Muscle of back (tissue), 13 donors: ENCODE measurements at places on chromosomes 1 and 21.

GRCh38 chr1:2469103-2469940 lies 6.8 kb upstream of the PLCH2 start:
- no peak for DNase-seq

DNA sequence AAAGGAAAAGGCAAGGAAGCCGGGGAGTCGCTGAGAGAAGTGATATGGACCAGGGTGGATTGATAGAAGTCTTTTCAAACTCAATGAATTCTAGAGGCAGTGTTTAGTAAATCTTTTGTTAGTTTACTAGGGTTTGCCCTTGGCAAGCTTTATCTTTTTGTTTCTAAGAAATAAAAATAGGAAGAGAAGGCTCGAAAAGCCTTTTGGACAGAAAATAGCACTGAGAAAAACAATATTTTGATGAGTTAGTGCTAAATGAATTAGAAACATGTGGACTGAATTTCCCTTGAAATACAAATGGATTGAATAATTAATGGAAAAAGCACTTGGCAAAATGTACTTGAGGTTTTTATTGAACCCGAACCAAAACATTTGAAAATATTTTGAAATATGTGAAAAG lies 121.8 kb upstream of the SPAG17 start:
- DNase-seq = peak; percentile 70

GRCh38 chr1:8541961-8542521 lies 224.1 kb downstream of the SLC45A1 start:
- no peak for DNase-seq

DNA sequence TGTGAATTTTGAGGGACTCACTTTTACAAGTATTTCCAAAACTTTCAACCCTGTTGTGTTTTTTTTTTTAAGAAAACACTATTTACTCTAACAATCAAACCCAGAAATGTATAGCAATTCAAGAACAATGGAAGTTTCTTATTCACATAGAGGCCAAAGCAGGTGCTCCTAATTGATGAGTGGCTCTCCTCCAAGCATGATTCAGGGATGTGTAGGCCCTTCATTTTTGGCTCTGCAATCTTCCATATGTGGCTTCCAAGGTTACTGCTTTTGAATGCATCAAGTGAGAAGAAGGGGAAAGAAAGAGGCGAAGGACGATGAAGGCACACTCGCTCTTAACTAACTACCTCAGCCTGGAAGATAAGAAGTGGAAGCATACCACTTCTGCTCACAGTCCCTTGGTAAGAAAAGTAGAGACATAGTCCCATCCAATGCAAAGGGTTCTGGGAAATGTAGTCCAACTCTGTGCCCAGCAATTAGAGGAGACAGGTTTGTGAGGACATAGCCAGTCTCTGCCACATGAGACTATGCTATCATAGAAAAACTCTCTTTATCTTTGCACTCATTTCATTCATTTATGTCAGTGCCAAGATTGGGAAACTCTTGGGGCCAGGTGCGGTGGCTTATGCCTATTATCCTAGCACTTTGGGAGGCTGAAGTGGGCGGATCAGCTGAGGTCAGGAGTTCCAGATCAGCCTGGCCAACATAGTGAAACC lies 46.0 kb downstream of the OPTC start:
- no peak for DNase-seq

GRCh38 chr1:25360596-25361581 lies 22.8 kb downstream of the TMEM50A start:
- no peak for DNase-seq

DNA sequence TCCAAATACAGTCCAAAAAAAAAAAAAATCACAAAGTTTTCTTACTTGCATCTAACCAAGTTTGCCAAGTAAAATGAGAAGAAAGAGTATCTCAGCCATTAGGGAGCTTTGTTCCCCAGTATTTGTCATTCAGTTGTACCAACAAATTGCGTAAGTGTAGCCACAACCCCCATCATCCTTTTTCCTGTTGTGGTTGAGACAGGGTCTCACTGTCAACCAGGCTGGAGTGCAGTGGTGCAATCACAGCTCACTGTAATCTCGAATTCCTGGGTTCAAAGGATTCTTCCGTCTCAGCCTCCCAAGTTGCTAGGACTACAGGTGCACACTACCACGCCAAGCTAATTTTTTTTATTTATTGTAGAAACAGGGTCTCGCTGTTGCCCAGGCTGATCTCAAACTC lies 9.5 kb downstream of the STX6 start:
- DNase-seq = no peak

DNA sequence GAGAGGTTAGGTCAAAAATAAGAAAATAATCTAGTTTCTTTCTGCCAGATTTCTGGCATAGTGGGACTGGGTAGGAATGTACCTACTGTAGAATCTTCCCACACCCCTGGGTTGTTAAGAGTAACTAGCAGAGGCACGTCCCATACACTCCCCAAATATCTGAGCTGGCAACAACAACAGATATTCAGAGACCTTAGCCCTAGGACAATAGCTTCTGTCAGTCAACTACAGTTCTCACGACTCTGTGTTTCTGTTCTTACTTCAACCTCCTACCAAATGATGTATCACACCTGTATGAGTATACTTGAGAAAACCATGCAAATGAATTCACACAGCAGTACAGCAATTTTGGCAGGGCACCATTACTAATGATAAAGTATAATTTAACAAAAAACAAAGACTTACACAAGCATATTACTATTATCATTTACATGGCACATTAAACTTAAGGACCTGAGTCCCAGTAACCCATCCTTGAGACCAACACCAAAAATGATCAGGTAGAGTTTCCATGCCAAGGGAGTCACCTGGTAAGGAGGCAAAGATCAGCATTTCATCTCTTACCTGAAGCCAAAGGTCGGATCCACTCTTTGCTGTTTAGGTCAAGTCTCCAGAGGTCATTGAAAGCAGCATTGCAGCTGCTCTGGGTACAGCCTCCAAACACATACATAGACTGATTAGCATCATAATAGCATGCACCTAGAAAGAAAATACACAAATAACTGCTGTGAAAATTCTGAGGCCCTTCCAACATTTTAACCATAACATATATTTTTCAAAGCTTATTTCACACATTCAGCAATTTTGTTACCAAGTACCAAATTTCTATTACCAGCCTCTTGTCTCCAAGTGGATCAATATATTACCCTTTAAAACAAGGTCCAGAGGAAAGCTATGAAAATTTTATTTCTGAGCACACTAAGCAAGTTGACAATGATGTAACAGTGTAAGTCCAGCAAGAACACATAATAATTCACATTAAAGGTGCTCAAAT lies 57.5 kb upstream of the CPLANE2 start:
- DNase-seq = no peak

- DNase-seq = no peak
These were observed 93.1 kb downstream of the VAV3 start for GRCh38 chr1:107871687-107872395.
